ENCODE measurements at places on chromosomes 5 and 9. TPM values are rescaled to one million over a fixed set of nuclear protein-coding genes. Genes with fewer than 3 reads are reported as not detected.

Gene SOX30
- not detected for total RNA-seq

Gene AFAP1L1
- 9.5 TPM for total RNA-seq

Gene HEMGN
- not detected for total RNA-seq

Gene NEUROG1
- not detected for total RNA-seq

Gene TICAM2
- 0.72 TPM for total RNA-seq

Gene IRX1
- not detected for total RNA-seq

Gene WWC1
- 80.3 TPM for total RNA-seq

Gene HAND1
- 0.23 TPM for total RNA-seq

Gene FOXD4
- 0.44 TPM for total RNA-seq

Gene IL13
- total RNA-seq, result not detected

Gene FAM81B
- total RNA-seq, result not detected

Gene COL27A1
- 10.2 TPM for total RNA-seq

Gene HACD4
- 1.2 TPM for total RNA-seq

Gene SLC28A3
- total RNA-seq, result not detected

Gene COL5A1
- 48.7 TPM for total RNA-seq

Gene LEAP2
- 0.86 TPM for total RNA-seq

Gene PCDHA9
- total RNA-seq, result not detected

Gene GABRA1
- total RNA-seq, result not detected

Gene CDK9
- total RNA-seq, result 45.6 TPM

Gene ZNF879
- total RNA-seq, result 0.65 TPM

Gene ARRDC3
- total RNA-seq, result 9.1 TPM

Gene ALDOB
- total RNA-seq, result not detected

Gene IL3
- total RNA-seq, result not detected

Gene MZB1
- not detected for total RNA-seq

Gene GPR21
- not detected for total RNA-seq
